Keratinocyte (primary cell): ENCODE measurements at places on chromosomes 6 and 20.

- no peak for DNase-seq
Observed at GRCh38 chr6:17914651-17915050, 72.8 kb downstream of the KIF13A start.

DNA sequence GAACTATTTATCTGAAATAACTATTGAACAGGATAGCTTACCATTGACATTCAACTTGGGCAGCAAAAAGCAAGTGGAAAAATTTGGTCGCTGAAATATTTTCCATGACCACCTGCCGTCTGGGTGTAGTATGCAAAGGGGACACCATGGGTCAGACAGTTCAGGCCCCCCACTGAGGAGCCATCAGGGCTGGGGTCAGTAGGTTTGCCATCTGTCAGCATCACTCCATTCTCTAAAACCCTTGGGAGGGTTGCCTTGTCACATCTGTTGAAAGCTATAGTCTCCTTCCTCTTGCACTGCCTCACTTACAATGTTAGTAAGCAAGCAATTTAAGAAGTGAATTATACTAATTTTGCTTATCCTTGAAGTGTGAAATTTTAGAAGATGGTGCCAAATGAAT, 44.9 kb downstream of the NRN1 start:
- no peak for DNase-seq

DNA sequence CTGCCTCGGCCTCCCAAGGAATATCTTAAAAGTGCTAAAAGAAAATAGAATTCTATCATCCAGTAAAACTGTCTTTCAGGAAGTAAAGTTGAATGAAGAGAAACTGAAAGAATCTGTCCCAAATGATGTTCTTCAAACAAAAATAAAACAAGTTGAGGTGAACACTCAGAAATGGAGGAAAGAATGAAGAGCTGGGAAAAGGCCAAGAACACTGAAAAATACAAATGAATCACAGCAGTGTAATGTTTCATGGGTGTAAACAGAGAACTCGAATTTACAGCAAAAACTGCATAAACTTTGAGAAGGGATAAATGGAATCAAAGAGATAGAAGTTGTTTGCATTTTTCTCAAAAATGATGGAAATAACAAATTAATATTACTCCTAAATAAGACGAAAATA, 317.3 kb downstream of the TAF4 start:
- DNase-seq = no peak

DNA sequence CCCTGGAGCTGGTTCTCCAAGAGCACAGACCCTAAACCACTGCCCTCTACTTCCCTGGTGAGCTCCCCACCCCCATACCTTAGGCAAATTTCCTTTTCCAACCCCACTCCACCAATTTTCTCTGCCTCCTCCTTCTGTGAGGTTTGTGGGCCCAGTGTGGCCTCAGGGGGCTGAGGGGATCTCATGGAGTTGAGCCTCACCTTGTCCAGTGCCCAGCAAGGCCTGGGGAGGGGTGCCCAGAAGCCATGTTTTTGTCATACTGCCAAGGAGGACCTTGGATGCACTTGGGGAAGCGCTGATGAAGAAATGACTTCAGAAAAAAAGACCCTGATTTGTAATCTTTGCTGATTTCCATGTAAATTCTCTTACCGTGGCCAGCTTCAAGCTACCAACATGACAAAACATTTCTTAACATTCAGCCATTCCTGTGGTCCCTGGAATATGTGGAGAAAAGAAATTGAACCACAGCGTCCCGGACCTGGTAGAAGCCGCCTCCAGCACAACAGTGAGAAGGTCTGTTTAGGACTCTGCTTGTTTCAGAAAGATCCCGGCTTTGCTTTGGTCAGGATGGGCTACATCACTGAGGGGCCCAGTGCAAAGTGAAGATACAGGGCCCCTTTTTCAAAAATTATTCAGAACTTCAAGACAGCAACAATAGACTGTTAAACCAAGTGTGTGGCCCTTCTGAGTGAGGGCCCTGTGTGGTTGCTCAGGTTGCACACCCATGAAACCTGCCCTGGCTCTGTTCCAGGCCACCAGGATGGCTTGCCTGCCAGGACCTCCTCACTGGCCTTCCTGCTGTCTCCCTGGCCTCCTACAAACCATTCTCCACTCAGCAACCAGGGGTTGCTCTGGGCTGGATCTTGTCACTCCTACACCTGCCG, 52.5 kb downstream of the CHMP4B start:
- no peak for DNase-seq

DNA sequence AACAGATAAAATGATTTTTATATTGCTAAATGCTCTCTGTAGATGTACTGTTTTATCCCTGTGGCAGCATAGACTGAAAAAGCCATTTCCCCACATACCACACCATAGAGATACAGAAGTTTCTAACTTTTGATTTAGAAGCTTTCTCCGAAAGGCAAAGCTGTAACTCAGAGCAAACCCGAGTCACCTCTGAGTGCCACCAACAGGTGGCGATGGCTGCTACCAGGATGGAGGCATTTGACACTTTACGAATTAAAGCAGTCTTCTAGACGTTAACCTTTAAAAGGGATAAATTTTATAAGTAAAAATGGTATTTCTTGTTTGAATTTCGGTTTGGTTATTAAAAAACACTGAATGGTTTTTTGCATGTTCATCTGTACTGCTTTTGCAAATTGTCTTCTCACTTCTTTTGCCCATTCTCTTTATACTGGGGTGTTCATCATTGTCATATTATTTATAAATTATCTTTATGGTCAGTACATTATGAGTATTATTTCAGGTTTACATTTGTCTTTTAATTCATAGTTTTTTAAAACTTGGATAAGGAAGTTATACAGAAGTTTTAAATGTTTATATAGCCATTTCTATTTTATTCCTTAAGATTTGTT, 201.0 kb upstream of the CEP162 start:
- DNase-seq = no peak

GRCh38 chr6:11971154-11971553, 41.0 kb upstream of the HIVEP1 start:
- no peak for DNase-seq

- DNase-seq = no peak
Observed at GRCh38 chr6:43753570-43754183, 16.3 kb upstream of the VEGFA start.

DNA sequence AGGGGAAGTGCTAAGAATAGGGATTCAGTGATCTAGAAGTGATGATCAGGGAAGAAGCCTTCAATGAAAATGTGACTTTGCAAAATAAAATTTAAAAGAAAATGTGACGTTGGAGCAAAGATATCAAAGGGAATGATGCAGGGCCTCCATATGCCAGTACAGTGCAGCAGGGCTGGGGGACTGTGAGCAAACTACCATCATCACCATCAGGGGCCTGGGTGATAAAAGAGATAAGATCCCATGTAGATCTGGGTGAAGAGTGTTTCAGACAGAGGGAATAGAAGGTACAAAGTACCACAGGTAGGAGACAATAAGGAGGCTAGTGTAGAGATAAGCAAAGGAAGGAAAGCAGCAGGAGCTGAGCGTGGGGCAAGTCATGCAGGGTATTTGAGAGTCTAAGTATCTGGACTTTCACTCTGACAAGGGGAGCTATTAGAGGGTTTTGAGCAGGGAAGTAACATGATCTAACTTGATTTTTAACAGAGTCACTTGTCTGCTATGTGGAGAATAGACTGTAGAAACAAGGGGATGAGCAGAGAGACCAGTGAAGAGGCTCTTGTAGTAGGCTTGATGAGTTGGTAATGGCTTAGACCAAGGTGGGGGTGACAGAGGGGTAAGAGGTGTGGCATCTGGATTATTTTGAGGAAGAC, 295.6 kb downstream of the ZFAND3 start:
- DNase-seq = no peak
